ENCODE measurements at places on chromosomes 6 and 20.
A peak's percentile ranks its signal among the peaks of the same experiment; 100 is the strongest.

- no peak for DNase-seq
These were observed 911.6 kb upstream of the SLC35B3 start for GRCh38 chr6:9346923-9347322.

GRCh38 chr6:127300411-127300810 is 33.7 kb downstream of the RNF146 start:
- DNase-seq: no peak

- no peak for DNase-seq
These were observed 4.9 kb upstream of the UBE2J1 start for GRCh38 chr6:89357390-89357789.

- no peak for DNase-seq
These were observed 157.4 kb upstream of the TNFAIP3 start for GRCh38 chr6:137709424-137710236.

- DNase-seq: no peak
These were observed 13.4 kb upstream of the CSNK2A1 start for GRCh38 chr20:556984-557383.

GRCh38 chr20:35883778-35884540 is 70.3 kb downstream of the SCAND1 start:
- peak; percentile 100 for DNase-seq
